Stimulated activated CD4-positive, alpha-beta T cell treated with anti-CD3 and anti-CD28 coated beads, Interleukin-12 subunit alpha, Interleukin-12 subunit beta, amount 100 ng/mL, for 24 hours (primary cell): ENCODE measurements at places on chromosomes 12 and 14.

GRCh38 chr12:90909069-90909770 lies 45.8 kb downstream of the CCER1 start:
- no peak for DNase-seq

- DNase-seq = no peak
Measured at GRCh38 chr12:115794659-115795081, 482.8 kb downstream of the MED13L start.

DNA sequence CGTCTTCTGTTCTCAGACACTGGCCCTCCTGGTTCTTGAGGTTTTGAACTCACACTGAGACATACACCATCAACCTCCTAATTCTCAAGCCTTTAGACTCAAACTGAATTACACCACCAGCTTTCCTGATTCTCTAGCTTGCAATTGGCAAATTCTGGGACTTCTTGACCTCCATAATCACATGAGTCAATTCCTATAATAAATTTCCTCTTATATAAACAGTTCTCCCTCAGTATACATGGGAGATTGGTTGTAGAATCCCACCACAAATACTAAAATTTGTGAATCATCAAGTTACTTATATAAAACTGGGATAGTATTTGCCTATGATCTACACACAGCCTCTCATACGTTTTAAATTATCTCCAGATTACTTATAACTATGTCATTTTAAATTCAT lies 162.2 kb downstream of the DIO2 start:
- no peak for DNase-seq

- no peak for DNase-seq
Measured at GRCh38 chr12:68839183-68840147, 31.5 kb downstream of the MDM2 start.

GRCh38 chr12:46915836-46916235 lies 90.0 kb upstream of the SLC38A4 start:
- DNase-seq = no peak

DNA sequence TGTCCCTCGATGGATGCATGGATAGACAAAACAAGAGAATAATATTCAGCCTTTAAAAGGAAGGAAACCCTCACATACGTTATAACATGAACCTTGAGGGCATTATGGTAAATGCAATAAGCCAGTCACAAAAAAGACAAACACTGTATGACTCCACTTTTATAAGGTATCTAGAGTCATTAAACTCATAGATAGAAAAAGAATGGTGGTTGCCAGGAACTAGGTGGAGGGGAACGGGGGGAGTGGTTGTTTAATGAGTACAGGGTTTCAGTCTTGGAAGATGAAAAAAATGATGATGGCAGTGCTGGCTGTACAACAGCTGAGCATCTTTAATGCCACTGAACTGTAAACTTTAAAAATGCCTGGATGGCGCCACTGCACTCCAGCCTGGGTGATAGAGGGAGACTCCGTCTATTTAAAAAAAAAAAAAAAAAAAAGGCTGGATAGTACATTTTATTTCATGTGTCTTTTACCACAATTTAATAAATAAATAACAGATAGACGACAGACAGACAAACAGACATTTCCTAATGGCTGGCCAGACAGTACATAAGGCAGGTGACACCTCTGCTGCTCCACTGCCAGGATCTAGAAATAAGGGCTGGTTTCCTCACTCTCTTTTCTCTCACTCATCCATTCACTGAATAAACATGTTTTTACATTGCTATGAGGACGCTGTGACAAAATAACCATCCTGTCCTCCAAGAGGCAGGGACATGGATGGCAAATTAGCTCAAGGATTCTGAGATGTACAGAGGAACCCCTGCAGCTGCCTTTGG lies 118.8 kb downstream of the FOXN3 start:
- no peak for DNase-seq

GRCh38 chr12:6735448-6736191 lies 11.8 kb downstream of the COPS7A start:
- no peak for DNase-seq

- no peak for DNase-seq
Measured at GRCh38 chr14:58571256-58571655, 66.5 kb upstream of the DACT1 start.

- DNase-seq = no peak
Measured at GRCh38 chr14:67186789-67187584, 2.3 kb upstream of the GARIN2 start.

GRCh38 chr14:95140060-95140858 lies 17.1 kb downstream of the DICER1 start:
- DNase-seq = no peak

- no peak for DNase-seq
Measured at GRCh38 chr12:7857971-7858370, 14.7 kb downstream of the SLC2A14 start.

- DNase-seq = no peak
Measured at GRCh38 chr12:38911611-38912010, 6.2 kb upstream of the CPNE8 start.

DNA sequence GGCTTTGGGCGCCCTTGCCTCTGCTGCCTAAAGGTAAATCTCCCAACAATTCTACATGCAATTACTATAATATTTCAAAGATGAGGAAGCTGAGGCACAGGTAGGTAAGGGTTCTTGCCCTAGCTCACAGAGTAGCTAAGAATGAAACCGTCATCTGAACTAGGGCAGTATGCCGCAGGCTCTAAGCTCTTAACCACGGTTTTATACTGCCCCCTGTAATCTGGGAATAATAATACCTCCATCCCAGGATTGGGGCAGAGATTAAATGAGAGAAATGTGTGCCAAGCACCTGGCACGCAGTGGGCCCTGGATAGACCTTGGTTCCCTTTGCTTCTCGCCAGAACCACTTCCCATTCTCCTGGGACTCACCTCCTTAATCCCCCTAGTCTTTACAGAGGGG lies 1.5 kb upstream of the HRK start:
- no peak for DNase-seq

- DNase-seq = no peak
Measured at GRCh38 chr12:47858511-47859266, 39.0 kb upstream of the HDAC7 start.

DNA sequence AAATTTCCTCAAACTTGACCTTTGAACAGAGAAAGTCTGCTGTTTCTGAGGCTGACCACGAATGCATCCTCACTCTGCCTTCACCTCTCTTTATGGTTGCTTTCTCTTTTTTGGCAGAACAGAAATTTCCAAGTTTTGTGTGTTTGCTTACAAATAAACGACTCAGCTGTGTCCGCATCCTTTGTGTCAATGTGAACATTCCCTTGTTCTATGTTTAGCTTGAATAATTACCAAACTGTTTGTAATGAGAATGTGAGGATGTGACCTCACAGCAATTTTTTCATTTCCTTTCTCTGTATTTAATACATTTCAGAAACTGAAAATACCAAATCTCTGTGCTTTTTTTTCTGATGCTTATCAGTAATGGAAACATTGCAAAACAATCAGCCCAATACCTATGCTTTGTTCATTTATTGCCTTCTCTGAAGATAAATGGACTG lies 410.9 kb downstream of the EGLN3 start:
- DNase-seq = no peak

DNA sequence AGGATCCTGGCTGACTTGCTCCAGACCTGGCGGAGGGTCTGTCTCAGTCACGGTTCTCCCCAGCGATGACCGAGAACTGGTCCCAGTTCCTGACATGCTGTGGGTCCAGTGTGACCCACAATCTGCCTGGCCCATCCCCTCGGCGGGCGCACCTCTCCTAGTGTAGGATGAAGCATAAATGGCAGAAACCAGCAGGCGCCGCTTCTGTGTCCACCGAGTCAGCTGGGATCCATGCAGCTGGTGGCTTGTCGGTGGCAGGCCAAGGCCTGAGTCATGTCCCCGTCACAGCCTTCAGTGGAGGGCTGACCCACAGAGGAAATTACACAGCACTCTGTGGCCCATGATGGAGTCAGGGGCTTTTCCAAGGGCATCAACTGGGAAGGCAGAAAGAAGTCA lies 38.5 kb downstream of the NFKBIA start:
- no peak for DNase-seq

GRCh38 chr14:94020267-94020666 lies 5.9 kb upstream of the OTUB2 start:
- DNase-seq = no peak

DNA sequence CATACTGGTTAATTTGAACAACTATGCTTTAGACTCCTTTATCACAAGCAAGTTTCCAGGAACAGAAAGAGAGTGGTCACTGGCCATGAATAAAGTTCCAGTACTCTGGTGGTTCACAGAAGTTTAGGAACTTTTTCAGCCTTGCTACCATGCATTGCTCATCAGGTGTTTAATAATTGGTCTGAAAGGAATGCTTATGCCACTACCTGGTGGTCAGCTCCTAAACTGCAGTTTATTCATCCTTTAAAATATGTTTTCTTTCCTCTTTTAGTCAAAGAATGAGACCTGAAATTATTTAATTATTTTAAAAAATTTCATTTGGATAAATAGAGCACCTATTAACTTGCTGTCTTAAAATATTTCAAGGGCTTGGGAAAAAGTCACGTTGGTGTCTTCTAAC lies 260.1 kb upstream of the OR4E1 start:
- no peak for DNase-seq

DNA sequence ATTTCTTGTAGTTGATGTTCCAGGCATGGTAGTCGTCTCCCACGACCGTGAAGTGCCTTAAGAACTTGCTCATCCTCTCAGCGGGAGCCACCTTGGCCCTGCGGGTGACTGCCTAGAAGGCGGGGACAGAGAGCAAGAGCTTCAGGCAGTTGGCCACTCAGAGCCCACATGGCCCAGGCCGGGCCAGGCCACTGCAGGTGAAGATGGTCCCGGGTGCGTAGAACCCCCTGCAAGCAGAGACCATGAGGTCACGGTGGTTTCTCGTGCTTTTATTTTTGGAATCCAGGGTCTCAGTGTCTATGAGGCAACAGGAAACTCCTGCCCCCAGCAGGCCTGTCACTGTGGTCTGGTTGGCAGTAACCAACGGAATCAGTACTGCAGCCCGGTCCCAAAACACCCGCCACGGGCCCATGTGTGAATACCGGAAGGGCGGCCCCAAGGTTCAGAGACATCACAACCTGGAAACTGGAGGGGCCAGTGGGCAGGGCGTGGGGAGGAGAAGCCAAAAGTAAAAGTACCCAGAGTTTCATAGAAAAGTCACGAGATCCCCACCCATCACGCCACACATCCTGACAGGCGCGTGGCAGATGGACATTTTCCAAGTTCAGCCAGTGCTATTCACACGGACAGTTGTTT lies 27.5 kb downstream of the HVCN1 start:
- DNase-seq = peak; percentile 8

- no peak for DNase-seq
Measured at GRCh38 chr12:72270961-72271360, 1.2 kb upstream of the TRHDE start.

GRCh38 chr12:122891661-122892525 lies 4.0 kb downstream of the VPS37B start:
- no peak for DNase-seq

- no peak for DNase-seq
Measured at GRCh38 chr12:76764856-76765255, 941 bp downstream of the ZDHHC17 start.

DNA sequence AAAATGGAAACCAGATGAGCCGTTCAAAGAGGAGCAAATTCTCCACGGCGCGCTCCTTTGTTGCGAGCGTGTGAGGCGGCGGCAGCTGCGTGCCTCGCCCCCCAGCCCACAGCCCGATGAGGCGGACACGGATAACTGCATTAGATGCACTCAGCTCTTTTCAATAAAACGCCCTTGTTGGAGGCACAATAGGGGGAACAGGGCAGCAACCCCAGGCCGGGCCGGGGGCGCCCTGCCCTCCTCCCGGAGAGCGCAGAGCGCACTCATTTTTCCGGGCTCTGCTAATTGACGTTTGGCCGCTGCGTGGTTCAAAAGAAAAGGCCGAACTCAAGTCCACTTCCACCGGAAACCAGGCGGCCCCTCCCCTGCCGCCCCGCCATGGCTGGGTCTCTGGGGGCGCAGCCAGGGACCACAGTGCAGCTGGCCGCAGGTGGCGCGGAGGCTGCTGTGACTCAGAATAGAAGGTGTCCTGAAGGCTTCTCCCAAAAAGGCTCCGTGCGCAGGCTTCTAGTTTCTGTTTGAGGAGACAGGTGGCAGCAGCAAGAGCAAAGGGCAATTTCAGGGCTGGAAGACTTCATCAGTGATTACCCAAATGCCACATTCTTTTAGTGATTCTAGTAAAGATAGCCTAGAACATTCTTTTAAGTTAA lies 29.0 kb upstream of the SMOC1 start:
- no peak for DNase-seq
